ENCODE measurements at places on chromosomes 5 and 9.

GRCh38 chr9:132426639-132427414 lies 16.8 kb downstream of the CFAP77 start:
- no peak for DNase-seq

DNA sequence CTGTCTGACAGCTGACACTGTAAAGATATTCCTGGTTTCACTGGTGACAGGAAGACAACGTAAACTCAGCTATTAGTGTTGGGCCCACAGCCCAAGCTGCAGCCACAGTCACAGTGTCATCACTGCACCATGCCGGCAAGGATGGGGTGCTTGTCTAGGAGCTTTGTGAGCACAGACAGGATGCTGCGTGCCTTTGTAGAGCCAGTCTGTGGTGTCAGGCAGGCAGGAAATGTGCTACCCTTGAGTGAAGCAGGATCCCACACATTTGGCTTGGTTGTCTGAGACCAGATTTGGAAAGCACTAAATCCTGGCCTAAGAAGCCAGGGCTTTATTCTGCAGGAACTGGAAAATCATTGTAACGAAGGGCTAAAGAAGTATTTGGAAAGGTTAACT lies 121.6 kb upstream of the ADAMTS16 start:
- peak; percentile 12 for DNase-seq

GRCh38 chr5:50767588-50767987 lies 101.2 kb downstream of the PARP8 start:
- no peak for DNase-seq

DNA sequence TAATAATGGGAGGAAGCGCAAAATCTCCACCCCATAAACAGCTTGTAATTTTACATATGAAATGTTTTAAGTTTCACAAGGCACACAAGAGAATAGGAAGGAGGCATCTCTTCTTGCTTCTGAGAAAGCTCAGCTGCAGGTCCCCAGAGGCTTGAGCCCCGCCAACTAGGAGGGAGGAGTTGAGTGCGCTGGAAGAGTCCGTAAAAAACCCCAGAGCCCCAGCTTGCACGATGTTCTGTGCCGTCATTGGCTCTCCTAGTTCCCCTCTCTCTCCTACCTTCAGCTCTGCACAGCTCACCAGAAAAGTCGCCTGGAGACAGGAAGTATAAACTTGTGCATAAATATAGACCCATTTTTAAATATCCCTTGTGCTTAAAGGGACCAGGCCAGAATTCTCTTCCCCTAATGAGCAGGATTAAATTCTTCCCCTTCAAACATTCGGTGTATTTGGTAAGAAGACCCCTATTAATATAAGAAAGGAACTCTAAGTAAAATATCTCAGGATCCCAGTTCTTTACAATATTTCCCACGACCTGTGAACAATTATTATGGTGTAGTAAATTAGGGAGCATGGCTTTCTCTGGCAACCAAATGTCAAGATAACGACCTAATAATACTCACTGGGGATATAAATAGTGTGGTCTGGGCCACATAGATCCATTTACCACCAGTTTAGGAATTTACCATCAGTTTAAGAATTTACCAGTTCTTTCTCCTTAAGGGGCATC lies 13.7 kb downstream of the GLRX start:
- DNase-seq = no peak

DNA sequence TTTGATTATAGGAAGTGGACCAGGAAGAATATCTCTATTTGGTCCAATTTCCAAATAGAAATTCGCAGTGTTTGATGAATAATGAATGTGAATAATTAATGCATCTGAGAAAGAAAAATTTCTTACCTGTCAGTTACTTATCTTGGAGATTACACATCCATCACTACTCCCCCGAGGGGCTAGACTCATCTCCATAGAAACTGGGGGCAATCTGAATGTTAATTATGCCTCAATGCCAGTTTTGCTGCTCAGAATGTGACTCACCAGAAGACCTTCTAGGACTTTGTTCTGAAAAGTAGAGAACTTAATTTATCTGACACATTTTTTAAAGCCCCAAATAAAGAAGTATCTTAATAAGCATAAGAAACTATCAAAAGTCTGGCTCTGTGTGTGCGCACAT lies 233.4 kb upstream of the NR4A3 start:
- no peak for DNase-seq

DNA sequence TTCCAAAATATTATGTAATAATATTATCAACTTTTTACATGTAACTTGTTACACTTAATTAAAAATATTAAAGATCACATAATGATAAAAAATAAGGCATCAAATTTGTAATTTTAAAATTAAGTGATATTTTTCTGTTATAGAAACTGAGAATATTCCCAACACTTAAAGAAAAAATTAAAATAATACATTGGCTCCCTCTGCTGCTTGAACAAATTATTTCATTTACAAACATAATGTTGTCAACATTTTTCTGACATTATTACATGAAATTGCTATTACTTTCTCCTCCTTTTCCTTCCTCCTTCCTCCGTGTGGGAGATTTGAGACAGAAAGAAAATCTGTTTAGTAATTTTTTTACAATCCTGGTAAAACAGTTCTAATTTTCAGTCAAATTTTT lies 42.3 kb downstream of the RNF180 start:
- peak; percentile 37 for DNase-seq

GRCh38 chr5:82183828-82184227 lies 94.3 kb downstream of the RPS23 start:
- no peak for DNase-seq

GRCh38 chr5:306011-306805 lies 15.3 kb upstream of the AHRR start:
- no peak for DNase-seq

- DNase-seq = no peak
Observed at GRCh38 chr9:3931996-3932906, 367.6 kb downstream of the GLIS3 start.

DNA sequence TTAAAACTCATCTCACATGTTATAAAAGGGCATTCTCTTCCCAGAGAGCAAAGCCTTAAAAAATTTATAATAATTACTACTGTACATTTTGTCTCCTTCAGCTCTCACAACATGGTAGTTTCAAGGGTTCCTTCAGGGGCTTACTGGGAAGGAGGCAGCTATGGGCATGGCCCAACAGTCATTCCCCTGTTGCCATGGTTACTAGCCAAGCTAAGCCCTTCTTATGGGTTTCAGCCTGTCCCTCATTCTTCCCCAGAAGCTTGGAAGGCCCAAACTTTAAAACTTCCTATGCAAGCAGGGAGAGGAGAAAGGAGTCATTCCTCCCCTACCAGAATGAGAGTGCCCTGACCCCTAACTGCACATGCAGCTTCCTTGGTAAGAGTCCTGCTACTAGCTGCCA lies 82.2 kb upstream of the CNTLN start:
- DNase-seq = no peak

DNA sequence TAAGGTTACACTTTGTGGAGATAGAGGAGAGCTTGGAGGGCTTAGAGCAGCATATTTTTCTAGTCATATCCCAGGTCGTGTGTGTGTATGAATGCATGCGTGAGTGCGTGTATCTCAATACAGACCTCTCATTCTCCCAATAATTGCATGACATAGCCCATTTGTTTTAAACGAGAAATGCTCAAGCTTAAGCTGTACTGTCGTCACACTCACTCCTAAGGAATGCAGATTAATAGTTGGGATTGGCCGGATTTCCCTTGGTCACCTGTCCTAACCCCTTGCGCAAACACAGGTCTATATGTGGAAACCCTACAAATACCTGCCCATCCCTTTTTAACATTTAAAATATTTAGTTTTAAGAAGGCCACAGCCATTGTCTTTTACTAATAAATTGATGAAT lies 165.8 kb downstream of the SEMA5A start:
- no peak for DNase-seq

- no peak for DNase-seq
Observed at GRCh38 chr9:134895097-134895496, 14.5 kb downstream of the FCN2 start.

DNA sequence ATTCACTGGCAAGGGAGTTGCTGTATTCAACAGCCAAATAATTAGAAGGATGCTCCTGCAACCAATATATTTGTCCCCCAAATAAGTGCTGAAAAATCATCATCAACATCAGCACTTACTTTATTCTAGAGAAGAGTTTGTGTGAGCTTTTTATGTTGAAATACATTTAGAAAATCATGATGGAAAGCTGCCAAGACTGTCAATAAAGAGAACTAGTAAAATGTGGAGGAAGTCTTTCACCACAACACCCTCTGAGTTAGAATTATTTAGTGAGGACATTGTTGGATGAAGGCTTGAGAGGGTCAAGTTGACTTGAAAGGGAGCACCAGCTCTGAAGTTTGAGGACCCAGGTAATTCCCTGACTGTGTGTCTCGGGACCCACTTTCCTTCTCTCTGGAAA lies 100.2 kb upstream of the TBCA start:
- no peak for DNase-seq

GRCh38 chr5:96509721-96510350 lies 76.8 kb upstream of the PCSK1 start:
- no peak for DNase-seq

DNA sequence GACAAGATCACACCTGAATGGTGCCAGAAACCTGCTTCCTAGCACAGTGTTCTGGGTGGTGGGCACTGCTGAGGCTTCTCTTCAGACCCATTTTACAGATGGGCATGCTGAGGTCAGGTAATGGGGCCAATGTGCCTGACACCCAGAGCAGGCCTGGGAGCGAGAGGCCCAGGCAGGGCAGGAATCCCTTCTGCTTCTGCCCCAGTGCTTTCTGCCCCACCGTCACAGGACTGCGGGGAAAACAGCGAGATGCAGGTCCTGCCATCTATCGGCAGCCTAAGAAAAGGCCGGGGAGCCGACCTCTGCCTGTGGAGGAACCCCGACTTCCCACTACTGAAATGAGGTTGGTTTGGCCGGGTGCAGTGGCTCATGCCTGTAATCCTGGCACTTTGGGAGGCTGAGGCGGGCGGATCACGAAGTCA lies 22.8 kb upstream of the RNU6ATAC start:
- DNase-seq = no peak

GRCh38 chr5:119105971-119106370 lies 35.1 kb downstream of the DMXL1 start:
- no peak for DNase-seq

DNA sequence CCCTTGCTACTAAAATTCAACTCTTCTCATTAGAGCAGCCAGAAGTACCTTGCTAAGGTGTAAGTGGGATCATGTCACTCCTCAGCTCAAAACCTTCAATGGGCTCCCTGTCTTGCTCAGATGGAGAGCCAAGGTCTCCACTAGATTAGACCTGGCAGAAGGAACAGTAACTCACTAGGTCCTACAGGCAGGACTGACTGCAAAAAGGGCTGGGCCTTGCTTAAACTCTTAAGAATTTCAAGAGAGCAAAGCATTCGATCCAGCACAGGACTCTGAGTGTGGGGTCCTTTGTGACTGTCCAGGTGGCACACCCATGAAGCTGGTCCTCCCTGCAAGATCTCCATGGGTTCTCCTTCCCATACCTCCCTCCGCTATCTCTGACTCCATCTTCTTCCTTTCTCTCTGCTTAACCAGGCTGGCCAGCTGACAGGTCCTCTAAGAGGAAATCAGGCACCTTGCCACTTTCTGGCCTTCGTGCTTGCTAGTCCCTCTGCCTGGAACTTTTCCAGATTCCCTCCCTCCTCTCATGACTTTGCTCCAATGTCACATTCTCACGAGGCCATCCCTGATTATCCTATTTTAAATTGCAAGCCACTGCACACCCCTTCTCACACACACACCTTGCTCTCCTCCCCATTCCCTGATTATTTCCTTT lies 70.2 kb downstream of the BASP1 start:
- no peak for DNase-seq

DNA sequence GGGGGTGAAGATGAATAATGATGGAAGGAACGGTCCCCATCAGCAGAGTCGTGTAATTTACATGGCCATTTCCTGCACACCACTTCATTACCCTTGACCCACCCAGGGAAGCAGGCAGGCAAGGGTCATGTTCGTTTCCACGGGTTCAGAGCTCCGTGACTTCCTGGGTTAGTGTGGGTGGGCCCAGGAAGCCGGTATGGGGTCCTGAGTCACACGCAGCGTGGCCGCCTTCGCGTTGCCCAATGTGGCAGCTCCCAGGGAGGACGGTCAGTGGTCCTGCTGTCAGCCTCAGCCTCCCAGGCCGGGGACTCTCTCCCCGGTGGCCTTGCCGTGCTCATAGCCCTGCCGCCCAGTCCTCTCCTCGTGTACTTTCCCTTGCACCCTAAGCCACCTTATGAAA lies 5.1 kb upstream of the TERT start:
- no peak for DNase-seq

DNA sequence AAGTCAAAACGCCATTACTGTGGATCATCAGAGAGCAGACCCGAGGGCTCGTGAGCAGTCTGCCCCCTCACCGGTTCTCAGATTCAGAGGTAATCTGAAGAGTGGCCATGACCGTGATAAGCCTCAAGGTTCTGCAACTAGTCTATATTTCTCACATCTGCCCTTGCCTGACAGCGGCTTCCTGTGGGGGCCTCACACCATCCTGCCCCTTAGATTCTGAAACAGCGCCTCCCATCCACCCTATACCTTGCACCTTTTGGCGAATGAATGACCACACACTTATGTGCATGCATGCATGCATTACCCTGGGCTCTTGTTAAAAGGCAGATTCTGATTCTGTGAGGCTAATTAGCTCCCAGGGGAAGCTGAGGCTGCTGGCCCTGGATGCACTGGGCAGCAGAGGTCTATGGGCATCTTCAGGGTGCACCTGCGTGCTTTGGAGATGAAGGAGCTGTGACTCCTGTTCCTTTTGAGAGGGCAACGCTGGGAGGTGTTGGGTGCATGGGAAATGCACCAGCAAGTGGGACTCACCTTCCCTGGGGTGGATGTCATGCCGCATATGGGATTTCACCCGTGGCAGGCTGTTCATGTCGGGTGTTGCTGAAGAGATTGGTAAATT lies 7.8 kb upstream of the GADD45G start:
- DNase-seq = no peak

DNA sequence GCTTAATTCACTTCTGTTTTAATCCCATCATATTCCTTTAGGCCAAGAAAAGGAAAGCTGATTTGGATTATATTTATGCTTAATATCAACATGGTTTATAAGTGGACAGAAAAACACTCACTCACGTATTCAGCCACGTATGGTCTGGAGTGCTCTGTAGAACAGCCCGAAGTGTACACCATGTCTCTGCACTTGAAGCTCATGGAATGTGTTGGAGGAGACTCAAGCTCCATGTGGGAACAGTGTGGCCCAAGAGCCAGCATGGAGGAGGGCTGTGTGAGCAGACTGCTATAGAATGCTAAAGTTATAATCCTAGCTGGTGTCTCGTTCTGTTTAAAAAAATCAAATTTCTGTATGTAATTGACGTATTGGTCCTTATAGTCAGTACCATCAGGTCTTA lies 32.9 kb downstream of the OTULINL start:
- DNase-seq = no peak

All from ACHN (cell line).